ENCODE measurements at places on chromosomes 11 and 22. TPM values are rescaled to one million over a fixed set of nuclear protein-coding genes. Genes with fewer than 3 reads are reported as not detected.

GP1BB gene
- 1.2 TPM for total RNA-seq

RTN4R gene
- 10.0 TPM for total RNA-seq

SYCE3 gene
- not detected for total RNA-seq

INPPL1 gene
- 42.7 TPM for total RNA-seq

NLRP6 gene
- not detected for total RNA-seq

TRIM48 gene
- not detected for total RNA-seq

KRTAP5-2 gene
- total RNA-seq, result not detected

PIM3 gene
- 64.0 TPM for total RNA-seq

OR51E1 gene
- total RNA-seq, result not detected

PNPLA3 gene
- 1.5 TPM for total RNA-seq

RIMBP3C gene
- 0.13 TPM for total RNA-seq

RIC3 gene
- 3.6 TPM for total RNA-seq

TEF gene
- 0.78 TPM for total RNA-seq

CASP5 gene
- not detected for total RNA-seq

OR51B5 gene
- 0.47 TPM for total RNA-seq

OR52M1 gene
- total RNA-seq, result not detected

CBX7 gene
- 0.70 TPM for total RNA-seq

PAX6 gene
- total RNA-seq, result 2.9 TPM

HINFP gene
- 7.5 TPM for total RNA-seq

LRRC4C gene
- not detected for total RNA-seq

SEPTIN3 gene
- 1.3 TPM for total RNA-seq

AMOTL1 gene
- total RNA-seq, result 8.3 TPM

UCP3 gene
- 1.4 TPM for total RNA-seq

LRRC51 gene
- total RNA-seq, result 7.5 TPM

CRYAB gene
- total RNA-seq, result 15.9 TPM

TUB gene
- total RNA-seq, result 7.9 TPM

OR10D3 gene
- not detected for total RNA-seq

MRGPRX4 gene
- not detected for total RNA-seq

TRIM49 gene
- total RNA-seq, result not detected

ACR gene
- not detected for total RNA-seq

VPREB1 gene
- total RNA-seq, result not detected

ZNRF3 gene
- 4.5 TPM for total RNA-seq

SYT12 gene
- 13.3 TPM for total RNA-seq

DAGLA gene
- total RNA-seq, result 3.1 TPM
